Putamen (tissue), 1 donor: ENCODE measurements at places on chromosomes 16 and 17.

- DNase-seq, result no peak
Measured at GRCh38 chr17:17171186-17171585, 34.9 kb downstream of the PLD6 start.

DNA sequence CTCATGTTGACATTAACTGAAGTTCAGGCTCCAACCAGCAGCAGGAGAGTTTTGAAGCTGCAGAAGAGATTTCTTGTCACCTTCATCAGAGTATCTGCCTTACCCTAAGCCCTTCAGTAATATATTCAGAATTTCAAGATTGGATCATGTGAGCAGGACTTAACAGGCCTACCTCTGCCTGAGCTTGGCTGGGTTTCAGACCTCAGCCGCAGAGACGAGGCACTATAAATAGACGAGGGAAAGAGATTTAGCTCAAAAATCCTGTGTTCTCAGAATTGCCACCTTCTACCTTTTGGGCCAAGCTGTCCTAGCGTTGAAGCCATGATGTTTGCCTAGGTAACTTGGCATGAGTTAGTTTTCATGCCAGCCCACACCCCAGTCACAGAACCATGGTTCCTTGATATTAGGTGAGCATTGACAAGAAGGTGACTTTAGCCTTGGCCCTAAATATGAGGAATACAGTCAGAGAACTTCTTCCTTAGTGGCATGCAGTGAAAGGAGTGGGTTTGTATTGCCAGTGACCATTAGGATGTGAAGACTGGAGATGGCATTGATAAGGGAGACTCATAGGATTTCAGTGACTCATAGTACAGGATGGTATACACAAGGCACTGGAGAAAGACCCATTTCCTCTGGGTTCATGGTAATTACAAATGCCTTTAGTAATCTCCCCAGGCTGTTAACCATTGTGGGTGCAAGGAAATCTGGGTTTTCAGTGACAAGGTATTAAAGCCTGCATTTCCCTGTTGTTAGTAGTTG lies 224.3 kb downstream of the MSI2 start:
- no peak for DNase-seq

GRCh38 chr16:47538472-47538871 lies 77.3 kb downstream of the PHKB start:
- DNase-seq, result no peak

GRCh38 chr17:28643983-28644786 lies 773 bp downstream of the BLTP2 start:
- no peak for DNase-seq

DNA sequence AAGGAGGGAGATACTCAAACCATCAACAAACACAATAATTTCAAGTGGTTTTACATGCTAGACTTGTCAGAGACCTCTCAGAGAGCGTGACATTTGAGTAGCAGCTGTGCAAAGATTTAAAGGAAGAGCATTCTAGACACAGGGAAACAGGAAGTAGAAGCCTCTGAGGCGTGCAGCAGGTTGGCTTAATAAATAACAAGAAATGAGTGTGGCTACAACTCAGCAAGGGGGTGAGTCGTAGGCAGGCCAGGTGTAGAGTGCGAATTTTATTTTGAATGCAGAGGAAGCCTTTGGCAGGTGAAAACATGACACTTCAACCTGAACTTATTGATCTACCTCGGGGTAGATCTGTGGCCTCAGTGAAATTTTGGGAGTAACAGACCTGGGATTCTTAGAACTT lies 73.2 kb upstream of the MRTFB start:
- no peak for DNase-seq

DNA sequence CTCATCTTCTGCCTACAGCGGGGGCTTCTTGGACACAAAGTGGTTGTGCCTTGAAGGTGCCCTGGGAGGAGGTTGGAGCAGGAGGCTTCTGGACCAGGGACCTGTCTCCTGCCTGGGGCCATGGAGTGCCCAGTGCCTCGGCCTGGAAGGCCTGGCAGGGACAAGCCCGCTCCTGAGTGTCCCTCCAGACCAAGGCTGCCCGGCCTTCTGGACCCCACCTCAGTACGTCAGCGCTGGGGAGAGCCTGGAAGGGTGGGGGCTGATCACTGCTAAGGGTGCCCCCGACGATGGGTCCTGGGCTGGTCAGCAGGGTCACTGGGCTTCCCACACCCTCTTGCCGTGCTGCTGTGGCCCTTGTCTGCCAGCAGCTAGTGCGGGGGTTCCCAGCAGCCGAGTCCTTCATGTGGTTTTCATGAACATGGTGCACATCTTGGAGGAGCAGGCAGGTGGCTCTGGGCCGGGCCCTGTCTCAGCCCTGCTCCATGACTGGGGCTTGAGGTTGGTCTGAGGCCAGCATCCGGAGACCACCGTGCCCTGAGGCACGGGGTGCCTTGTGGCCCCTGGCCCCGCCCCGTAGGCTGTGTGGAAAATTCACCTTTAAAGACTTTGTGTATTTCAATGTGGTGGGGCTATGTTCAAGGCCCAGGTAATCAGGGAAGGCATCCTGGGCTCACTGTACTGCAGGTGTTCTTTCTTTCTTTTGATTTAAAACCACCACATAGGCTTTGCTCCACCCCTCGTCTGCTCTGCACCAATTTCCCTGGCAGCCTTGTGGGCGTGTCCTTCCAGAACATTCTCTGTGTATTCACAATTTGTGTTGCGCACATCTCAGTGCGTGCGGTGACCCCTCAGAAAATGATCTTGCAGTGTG lies 22.4 kb downstream of the MGRN1 start:
- no peak for DNase-seq

DNA sequence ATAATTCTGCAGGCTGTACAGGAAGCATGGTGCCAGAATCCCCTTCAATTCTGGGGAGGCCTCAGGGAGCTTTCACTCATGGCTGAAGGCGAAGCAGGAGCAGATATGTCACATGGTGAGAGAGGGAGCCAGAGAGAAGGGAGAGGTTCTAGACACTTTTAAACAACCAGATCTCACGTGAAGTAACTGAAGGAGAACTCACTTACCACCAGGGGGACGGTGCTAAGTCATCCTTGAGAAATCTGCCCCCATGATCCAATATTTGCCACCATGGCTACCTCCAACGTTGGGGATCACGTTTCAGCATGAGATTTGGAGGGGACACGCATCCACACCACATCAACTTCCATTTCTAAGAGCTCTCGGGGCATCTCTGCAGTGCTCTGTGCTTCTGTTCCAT lies 37.4 kb upstream of the GNA13 start:
- no peak for DNase-seq
